ENCODE measurements at places on chromosomes 3 and 15.

- DNase-seq, result no peak
These were observed 855.5 kb upstream of the SEMA6D start for GRCh38 chr15:46861796-46862195.

- no peak for DNase-seq
These were observed 47.7 kb downstream of the CMTM6 start for GRCh38 chr3:32454731-32455608.

GRCh38 chr15:66886686-66887273, 178.6 kb upstream of the SMAD3 start:
- no peak for DNase-seq

- DNase-seq, result no peak
These were observed 21.3 kb upstream of the KPNA4 start for GRCh38 chr3:160586679-160587078.

DNA sequence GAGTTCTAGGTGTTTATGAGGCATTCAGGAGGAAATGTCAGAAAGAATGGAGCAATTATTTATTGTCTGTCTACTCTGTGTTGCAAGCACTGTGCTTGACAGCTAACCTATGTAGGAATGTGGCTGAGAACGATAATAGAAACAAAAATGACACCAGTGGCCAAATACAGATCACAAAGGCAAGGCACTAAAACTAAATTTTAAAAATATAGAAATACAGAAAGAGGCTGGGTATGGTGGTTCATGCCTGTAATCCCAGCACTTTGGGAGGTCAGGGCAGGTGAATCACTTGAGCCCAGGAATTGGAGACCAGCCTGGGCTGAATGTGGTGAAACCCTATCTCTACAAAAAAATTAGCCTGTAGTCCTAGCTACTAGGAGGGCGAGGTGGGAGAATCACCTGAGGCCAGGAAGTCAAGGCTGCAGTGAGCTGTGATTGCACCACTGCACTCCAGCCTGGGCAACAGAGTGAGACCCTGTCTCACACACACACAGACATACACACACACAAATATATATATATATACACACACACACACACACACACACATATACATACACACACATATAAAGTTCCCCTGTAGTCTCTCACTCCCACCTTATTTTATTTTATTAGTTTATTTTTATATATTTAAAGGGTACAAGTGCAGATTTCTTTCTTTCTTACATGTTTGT, 6.0 kb downstream of the PRKCI start:
- DNase-seq, result no peak

- no peak for DNase-seq
These were observed 734.2 kb upstream of the ALCAM start for GRCh38 chr3:104632521-104632920.

DNA sequence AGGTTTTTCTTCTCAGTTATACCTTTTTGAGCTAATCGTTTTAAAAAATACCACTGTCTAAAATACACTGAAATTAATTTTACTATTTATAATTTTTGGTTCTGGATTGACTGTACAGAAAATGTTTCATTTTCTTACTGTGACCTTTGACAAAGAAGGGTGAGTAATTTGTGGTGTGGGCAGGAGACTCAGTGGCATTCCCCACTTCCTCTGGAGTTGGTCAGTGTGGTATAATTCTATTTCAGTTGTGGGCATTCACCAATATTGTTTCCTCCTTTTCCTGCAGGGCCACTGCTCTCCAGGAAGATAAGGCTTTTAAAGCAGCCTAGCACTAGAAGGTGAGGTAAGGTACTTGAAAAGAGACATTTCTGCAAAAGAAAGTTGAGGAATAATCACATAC, 6.5 kb downstream of the DAG1 start:
- DNase-seq, result no peak

- DNase-seq, result no peak
These were observed 31.9 kb downstream of the UBE2E1 start for GRCh38 chr3:23837691-23838090.

DNA sequence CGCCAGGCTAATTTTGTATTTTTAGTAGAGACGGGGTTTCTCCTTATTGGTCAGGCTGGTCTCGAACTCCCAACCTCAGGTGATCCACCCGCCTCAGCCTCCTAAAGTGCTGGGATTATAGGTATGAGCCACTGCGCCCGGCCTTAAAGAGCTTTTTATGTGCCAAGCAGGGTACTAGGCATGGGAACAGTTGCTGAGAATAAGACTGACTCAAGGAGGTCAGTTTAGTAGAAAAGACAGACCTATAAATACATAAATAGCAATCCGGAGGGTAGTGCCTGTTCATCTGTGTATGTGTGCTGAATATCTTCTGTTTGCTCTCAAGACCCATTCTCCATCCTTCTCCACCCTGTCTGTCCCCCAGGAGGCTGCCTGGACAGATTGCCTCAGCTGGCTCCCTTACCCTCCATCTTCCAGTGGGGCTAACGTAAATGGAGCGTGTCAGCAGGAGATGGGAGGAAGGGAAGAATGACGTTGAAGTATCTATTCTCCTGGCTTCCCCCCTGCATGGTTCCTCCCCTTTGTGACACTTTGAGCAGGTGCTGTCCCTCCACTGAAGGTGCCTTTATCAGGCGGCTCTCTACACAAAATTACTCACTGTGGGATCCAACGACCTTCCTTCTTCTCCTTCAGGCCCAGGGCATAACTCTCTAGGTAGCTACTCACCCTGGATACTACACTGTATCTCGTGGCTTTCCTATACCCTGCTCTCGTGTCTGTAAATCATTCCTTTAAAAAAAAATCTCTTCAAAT, 31.1 kb downstream of the FBXO40 start:
- DNase-seq, result no peak

DNA sequence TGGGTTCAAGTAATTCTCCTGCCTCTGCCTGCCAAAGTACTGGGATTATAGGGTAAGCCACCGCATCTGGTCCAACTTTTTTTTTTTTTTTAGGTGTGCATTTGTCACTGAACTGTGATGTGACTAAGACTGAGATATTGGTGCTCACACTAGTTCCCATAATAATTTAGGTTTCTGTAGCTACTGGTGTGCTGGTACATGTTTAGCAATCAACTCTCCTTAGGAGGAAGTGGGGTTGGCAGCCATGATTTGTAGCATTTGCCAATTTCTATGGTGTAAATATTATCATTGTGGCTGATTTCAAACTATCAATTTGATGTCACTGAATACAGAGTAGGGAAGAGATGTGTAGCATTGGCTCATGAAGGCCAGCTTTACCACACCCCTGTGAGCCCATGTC, 372.7 kb downstream of the EDEM1 start:
- no peak for DNase-seq

DNA sequence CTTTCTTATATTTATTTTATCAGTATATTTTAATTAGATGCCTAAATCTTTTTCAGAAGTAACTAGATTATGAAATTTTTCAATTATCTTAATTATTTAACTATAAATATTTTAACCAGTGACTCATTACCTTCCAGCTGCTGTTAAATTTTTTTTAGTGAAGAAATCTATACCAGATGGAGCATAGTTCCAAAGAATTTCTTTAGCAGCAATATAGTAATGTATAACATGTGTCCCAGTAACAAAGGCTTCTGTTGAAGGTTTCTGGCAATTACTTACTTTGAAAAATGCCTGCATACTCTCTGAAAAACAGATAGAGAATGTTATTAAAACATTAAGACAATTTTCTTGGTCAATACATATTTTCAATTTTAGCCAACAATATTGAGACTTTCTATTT, 45.1 kb upstream of the CP start:
- DNase-seq, result no peak

- DNase-seq, result no peak
These were observed 149.5 kb downstream of the RYR3 start for GRCh38 chr15:33460166-33460805.

DNA sequence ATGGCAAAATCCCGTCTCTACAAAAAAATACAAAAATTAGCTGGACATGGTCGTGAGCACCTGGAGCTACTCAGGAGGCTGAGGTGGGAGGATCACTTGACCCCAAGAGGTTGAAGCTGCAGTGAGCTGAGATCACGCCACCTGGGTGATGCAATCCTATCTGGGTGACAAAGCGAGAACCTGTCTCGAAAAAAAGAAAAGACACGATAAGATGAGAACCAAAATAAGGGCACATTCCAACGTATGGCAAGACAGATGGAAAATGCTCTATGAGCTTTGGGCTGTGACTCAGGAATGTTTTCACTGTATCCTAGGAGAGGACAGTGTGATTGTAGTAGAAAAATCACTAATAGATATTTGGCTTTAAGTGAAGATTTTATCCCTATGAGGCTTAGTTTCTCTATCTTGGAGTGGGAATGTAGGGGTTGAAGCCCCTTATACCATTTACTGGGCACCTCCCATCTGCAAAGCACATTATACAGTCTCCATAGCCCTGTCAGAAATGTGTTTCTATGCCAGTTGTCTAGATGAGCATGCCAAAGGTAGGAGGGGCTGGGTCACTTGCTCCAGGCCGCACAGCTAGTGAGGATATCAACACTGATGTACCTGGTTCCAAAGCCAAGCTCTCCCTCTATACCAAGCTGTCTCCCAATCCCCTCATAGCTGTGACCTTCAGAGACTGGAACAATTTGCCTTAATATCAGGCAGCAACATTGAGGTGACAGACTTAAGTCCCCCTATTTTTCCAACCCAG, 53.6 kb upstream of the NR2E3 start:
- no peak for DNase-seq

DNA sequence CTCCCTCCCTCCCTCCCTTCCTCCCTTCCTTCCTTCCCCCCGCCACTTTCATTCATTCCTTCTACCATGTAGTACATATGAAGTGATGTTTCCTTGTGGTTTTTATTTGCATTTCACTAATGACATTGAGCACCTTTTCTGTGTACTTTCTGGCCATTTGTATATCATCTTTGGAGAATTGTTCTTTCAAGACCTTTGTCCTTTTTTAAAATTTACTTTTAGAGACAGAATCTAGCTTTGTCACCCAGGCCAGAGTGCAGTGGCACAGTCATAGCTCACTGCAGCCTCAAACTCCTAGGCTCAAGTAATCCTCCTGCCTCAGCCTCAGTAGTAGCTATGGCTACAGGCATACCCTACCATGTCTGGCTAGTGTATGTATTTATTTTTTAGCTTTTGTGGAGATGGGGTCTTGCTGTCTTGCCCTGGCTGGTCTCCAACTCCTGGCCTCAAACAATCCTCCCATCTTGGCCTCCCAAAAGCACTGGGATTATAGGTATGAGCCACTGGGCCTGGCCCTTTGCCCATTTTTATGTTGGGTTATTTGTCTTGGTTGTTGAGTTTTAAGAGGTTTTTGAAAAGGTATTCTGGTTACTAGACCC, 42.0 kb upstream of the CTDSPL2 start:
- no peak for DNase-seq

GRCh38 chr3:183534249-183534648, 21.3 kb downstream of the KLHL6 start:
- DNase-seq, result no peak

DNA sequence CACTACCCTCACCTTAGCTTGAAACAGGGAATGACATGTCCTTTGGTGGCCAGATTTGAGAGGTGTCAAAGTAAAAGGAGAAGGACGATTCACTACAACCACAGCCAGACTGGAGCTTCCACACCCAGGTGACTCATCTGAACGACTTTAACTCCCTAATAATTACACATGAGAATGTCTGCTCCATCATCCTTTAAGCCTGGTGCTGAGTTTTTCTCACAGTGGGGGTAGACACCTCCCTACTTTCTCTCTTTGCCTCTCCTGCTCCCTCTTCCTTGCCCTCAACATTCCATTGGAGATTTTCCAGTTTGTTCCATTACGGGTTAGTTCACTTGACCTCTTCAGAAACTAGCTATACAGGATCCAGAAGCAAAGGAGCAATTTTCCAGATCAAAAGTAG, 154.3 kb upstream of the BHLHE40 start:
- DNase-seq, result no peak

DNA sequence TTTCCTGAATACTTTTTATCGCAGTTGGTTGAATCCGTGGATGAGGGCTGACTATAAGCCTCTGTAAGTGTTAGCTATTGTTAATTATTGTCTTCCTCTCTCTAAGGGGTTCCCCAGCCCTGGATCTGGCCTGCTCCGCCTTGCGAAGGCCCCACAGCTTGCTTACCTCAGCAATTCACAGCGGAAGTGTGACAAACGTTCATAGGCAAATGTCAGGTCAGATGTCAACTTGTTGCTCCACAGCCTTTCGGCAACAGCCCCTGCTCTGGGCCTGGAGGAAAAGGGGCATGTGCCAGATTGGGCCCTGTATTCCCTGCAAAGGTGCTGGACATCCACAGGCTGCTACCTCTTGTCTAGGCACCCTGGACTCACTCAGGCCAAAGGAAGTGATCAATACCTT, 25.3 kb upstream of the CELF6 start:
- no peak for DNase-seq

DNA sequence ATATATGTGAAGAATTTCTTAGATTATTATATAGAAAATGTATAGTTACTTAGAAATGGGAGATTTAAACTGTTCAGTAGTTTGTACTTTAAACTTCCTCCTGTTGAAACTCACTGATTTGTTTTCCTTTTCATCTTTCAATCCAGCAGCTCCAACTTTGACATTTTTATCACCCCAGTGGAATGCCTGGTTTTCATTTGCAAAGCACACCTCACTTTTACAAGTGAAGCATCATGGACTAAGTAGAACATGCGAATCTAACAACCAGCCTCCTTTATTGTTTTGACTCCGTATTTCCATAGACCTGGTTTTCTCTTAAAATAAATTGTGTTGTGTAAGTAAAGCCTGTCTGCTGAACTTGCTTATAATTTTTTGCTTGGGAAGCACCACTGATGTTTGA, 97.8 kb upstream of the ROBO2 start:
- DNase-seq, result no peak

DNA sequence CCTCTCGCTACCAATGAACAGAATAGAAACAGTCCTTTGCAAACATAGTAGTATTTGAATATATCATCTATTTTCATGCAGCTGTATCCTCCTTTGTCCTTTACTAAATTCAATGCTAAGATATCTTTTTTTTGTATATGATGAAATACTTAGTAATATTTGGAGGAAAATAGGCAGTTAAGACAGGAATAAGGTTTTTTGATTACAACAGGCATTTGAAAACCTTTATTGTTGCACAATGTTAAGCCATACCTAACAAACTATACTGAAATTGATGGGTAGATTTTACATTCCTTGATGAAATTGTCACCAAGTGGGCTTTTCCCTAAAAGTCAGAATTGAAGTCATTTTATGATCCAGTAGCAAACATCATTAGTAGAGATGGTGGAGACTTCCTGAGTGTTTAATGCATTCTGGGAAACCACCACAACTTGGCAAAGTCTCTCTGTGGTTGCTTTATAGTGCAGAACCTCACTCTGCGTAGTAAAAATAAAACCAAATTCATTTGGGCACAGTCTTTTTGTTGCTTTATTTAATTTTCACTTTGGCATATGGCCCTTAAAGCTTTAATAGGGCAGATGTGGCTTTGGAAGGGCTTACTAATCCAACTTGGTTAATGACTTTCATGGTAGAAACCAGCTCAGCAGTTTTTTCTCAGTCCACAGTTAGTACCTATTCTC, 216.0 kb downstream of the DIPK2A start:
- DNase-seq, result no peak

- no peak for DNase-seq
These were observed 35.0 kb downstream of the BTLA start for GRCh38 chr3:112464264-112464663.

- no peak for DNase-seq
These were observed 30.7 kb upstream of the ANPEP start for GRCh38 chr15:89845305-89845893.

GRCh38 chr3:155248531-155249187, 44.8 kb downstream of the STRIT1 start:
- DNase-seq, result no peak

GRCh38 chr3:67609709-67610108, 44.7 kb downstream of the SUCLG2 start:
- DNase-seq, result no peak
